AG20443 (cell line): ENCODE measurements at places on chromosomes 4 and X.

DNA sequence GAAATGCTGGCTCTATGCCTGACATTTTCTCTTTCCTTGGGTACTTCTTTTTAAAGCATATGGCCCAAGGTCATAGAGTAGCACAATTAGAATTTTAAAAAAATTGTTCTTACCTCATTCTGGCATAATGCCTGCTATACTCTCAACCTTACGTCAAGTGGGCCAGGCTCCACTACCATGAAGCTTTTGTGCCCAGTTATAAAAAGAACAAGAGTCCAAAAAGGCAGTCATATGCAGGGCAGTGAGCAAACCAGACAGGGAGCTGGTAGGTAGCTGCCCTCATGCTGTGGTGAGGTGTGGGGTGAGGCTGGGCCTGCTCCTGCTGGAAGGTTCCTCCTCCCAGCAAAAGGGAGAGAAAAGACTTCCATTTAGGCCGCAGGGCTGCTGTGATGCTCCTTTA, 64.4 kb upstream of the UCP1 start:
- no peak for DNase-seq

GRCh38 chr4:79964020-79964399, 109.0 kb downstream of the ANTXR2 start:
- no peak for DNase-seq

- DNase-seq = no peak
These were observed 191.0 kb upstream of the EMCN start for GRCh38 chr4:100708776-100709175.

GRCh38 chr4:20159516-20159915, 92.2 kb upstream of the SLIT2 start:
- no peak for DNase-seq

DNA sequence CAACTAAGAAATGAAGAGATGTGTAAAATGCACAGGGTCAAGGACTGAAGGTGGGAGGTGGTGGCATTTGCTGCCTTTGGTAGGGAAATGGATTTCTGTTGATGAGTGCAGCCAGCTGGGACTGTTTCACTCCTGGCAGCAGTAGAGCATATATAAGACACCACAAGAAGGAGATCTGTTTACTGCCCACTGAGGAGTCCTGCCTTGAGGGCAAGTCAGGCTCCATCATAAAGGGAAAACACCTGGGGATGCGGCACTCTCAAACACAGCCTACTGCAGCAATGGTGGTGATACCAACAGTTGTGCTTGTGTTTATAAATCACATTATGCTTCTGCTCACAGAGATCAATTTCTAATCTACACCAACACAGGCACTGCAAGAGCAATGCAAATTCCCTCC, 222.1 kb downstream of the TACR3 start:
- DNase-seq = no peak

- no peak for DNase-seq
These were observed 34.8 kb upstream of the AFAP1 start for GRCh38 chr4:7974425-7974824.

GRCh38 chr4:145623831-145624230, 4.6 kb downstream of the MMAA start:
- peak; percentile 9 for DNase-seq

GRCh38 chr4:147805946-147806345, 74.1 kb downstream of the ARHGAP10 start:
- DNase-seq = no peak

- DNase-seq = peak; percentile 94
These were observed 43.2 kb downstream of the ZBTB49 start for GRCh38 chr4:4333265-4333706.

GRCh38 chrX:45850775-45851433, 650.2 kb upstream of the DIPK2B start:
- peak; percentile 21 for DNase-seq

- DNase-seq = no peak
These were observed 66.9 kb downstream of the TAB3 start for GRCh38 chrX:30822068-30822681.

DNA sequence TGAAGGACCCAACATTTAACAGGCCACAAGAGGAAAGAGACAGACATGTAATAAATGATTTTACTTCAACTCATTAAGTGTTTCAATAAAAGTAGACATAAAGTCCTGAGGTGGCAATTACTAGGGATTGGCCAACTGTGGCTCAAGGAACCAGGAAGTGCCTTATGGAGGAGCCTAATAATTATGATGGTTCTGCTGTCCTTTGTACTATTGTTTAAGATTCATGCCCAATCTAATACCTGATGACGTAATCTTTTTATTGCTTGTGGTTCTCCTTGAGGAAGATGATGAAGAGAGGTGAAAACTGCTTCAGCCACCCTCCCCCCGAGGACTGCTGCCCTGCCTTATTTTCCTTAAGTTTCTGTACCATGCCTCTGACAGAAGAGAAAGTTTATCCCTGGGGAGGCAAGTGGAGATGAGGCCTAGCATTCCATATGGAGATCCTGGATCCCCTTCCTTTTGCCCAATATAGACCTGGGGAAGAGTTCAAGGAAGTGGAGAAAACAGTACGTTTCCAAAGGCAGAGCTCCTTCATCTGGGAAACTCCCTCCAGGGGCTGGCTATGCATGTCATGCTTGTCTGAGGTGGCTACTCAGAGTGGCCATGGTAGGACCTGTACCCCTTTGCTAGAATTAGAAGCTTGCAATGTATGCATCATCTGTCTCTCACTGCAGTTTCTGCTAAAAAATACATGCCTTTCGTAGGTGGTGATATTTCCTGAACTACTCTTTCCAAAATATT, 56.8 kb upstream of the FAT1 start:
- DNase-seq = no peak

- no peak for DNase-seq
These were observed 82.5 kb downstream of the BMP3 start for GRCh38 chr4:81113024-81113423.

- no peak for DNase-seq
These were observed 368.5 kb downstream of the PCDH7 start for GRCh38 chr4:31088600-31089230.

DNA sequence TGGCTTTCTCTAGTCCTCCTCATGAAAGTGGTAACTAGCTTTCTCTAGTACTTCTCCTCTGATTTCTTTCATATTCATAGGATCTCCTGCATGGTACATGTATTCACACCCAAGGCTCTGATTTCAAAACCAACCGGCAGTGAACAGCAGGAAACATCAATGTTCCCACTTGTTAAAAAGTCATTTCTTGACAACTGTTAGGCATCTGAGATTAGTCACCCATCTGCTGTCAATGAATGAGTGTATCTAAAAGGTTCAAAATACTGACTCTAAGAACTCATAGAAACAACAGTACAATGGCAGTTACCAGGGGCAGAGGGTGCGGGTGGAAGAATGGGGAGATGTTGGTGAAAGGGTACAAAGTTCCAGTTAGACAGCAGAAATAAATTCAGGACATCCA, 31.5 kb upstream of the PUDP start:
- no peak for DNase-seq

- no peak for DNase-seq
These were observed 4.0 kb downstream of the MRFAP1L1 start for GRCh38 chr4:6705646-6706045.

DNA sequence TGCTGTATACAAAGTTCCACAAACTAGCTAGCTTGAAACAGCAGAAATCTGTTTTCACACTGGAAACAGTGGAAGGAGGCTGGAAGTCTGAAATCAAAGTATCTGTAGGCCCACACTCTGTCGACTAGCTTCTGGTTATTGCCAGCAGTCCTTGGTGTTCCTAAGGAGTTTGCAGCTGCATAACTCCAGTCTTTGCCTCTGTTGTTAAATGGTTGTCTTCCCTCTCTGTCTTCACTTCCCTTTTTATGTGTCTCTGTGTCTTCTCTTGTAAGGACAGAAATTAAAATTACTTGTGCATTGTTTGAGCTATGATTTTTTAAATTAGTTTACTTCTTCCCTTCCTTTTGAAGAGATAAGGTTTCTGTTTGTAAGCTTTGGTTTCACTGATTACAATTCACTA, 8.2 kb downstream of the MTHFD2L start:
- no peak for DNase-seq

GRCh38 chrX:12223650-12224049, 85.4 kb downstream of the FRMPD4 start:
- no peak for DNase-seq

- DNase-seq = peak; percentile 28
These were observed 26.4 kb downstream of the PPP1R2C start for GRCh38 chrX:42751573-42751972.

GRCh38 chr4:48543796-48544195, 53.7 kb downstream of the ZAR1 start:
- no peak for DNase-seq

GRCh38 chrX:134161162-134161561, 75.8 kb upstream of the CCDC160 start:
- no peak for DNase-seq

DNA sequence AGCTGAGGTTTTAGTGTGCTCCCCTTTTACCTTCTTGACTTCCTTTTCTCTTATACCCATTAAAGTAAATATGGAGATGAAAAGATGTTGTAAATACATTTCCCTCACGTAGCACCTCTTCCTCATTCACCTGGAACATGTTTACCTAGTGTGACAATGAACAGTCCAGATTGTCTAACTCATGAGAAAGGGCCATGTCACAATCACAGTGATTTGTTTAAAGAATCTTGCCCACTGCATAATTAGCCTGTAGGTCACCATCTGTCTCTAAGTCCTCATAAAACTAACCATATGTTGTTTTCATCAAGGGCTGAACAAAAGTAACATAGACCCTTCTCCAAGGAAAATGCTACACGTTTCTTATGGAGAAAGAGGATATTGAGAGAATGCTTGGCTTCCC, 85.7 kb downstream of the TSPAN5 start:
- DNase-seq = no peak
